Activated CD4-positive, CD25-positive, alpha-beta regulatory T cell (primary cell): ENCODE measurements at places on chromosomes 1 and 21.

DNA sequence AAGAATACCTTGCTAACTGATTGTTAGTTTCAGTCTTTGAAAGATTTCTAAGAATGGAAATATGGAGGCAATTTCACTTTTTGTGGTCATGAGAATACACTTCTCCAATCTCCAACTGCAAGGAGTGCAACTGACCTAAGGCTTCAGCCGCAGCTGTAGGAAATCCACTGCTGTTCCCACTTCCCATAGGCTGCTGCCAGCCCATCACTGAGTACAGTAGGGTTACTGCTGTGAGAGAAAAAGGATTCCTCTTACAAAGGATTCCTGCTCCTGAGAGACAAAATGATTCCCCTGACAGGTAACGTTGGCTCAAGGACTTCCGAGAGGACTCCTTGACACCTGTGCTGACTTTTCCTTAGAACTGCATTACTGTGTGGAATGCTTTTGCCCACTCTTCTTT, 87.4 kb downstream of the ADGRL4 start:
- no peak for DNase-seq

DNA sequence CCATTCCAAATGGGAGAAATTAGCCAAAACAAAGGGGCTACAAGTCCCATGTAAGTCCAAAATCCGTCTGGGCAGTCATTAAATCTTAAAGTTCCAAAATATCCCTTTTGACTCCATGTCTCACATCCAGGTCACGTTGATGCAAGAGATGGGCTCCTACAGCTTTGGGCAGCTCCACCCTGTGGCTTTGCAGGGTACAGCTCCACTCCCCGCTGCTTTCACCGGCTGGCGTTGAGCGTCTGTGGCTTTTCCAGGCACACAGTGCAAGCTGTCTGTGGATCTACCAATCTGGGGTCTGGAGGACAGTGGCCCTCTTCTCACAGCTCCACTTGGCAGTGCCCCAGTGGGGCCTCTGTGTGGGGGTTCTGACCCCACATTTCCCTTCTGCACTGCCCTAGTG, 130.2 kb downstream of the TPR start:
- DNase-seq = no peak

- DNase-seq = no peak
Measured at GRCh38 chr1:43062527-43063095, 103.9 kb upstream of the SLC2A1 start.

DNA sequence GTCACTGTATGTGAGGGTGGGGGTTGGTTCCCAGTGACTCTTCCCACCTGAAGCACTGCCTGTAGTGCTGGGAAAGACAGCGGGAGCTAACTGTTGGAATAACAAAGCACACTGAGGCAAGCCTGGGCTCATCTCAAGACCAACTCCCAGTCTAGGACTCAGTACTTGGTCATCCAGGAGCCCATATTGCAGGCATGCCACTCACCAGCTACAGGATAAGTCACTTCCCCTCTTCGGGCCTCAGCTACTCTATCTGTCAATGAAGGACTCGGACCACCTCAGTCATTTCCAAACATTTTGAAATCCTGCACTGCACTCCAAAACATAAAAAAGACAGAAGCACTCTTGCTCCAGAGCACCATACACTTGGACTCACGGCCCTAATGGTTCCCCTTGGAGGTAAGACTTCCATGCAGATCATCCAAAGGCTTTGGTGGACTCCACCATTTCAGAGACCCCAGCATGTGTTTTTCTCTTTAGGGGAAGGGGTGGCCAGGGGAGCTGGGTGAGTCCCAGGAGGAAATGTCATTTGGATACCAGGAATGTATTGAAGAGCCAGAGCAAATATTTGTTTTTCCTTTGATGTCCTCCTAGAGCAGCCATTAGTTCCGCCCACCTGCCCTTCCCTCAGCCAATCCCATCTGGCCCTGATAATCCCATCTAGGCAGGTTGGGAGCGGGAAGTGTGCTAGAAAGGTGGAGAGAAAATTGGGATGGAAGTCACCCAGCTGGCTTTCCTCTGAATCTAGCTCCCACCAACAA, 3.1 kb downstream of the NUAK2 start:
- no peak for DNase-seq

DNA sequence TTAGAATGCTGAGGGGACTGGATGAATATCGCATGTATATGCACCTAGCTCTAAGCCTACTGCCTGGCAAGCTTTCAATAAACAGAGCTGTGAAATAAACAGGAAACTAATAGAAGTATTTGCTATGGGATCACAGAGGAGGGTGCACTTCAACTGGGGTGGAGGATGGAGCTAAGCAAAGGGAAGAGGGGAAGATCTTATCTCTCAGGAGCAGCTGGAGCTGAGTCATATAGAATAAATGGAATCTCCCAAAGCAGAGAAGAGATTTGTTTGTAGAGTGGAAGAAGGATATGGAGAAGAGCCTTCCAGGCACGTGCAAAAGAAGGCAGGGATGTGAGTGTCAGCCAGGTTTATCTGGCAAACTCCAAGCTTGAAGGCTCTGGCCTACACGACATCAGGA, 17.0 kb upstream of the KCNA10 start:
- DNase-seq = no peak

GRCh38 chr1:244963231-244963826, 99.0 kb upstream of the HNRNPU start:
- DNase-seq = no peak

DNA sequence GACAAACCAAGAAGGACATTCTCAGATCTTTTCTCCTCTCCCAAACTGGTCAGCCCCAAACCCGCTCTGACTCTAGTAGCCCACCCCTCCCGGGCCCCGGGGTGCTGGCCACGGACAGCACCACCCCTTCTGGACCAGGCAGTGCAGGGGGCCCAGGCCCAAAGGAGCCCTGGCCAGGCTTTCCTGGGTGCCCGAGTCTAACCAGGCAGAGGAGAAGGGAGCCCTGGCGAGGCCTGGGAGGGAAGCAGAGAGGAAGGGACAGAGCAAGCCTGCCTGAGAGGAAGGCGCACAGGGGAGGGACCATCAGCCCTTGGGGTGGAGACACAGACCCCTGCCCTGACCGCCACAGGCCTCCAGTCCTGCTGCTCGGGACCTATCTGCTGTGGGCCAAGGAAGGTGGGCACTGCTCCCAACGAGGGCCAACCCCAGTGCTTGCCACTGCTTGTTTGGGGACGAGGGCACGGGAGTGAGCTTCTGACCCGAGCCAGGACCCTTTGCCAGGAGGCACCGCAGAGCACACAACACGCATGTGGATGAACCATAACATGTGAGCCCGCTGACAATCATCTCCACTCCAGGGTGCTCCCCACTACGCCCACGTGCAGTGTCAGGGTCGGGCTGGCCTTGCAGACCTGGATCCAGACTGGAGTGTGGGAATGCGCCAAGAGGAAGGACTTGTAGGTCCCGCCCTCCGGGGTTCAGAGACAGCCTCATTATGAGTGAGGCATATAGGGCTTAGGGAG, 57.6 kb downstream of the KCNAB2 start:
- no peak for DNase-seq

GRCh38 chr1:60762911-60763310, 319.4 kb upstream of the NFIA start:
- no peak for DNase-seq

DNA sequence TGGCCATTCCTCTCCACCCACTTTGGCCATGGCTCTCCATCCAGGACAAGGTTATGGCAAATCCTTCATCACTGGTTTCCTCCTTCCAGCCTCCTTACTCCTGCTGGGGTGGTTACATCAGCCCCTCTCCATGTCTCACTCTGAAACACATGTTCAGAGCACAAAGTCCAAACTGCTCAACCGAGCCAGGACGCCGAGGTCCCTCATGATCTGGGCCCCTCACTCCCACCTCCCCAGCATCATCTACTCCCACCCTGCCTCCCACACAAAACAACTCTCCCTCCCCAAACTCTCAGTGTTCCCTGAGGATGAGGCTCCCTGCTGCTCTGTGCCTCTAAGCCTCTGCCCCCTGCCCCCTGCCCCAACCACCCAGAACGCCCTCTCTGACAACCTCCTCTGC, 33.3 kb upstream of the ZBTB40 start:
- no peak for DNase-seq
